ENCODE measurements at places on chromosomes 12 and 14.

DNA sequence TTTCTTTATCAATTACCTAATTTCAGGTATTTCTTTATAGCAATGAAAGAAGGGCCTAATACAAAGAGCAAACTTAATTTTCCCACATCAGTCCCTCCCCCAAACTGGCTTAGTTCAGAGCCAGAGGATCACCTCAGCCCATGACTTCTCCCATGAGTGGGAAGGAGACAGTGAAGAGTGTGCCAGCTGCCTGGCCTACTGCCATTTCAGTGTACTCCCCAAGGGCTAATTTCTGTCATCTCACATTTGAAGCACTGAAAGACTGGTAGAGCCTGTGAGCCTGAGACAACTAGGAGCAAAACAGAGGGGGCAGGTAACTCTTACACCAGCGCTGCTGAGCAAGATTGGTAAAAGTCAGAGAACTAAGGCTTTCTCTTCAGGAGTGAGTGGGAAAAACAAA lies 29.1 kb upstream of the ADAM20 start:
- no peak for DNase-seq

DNA sequence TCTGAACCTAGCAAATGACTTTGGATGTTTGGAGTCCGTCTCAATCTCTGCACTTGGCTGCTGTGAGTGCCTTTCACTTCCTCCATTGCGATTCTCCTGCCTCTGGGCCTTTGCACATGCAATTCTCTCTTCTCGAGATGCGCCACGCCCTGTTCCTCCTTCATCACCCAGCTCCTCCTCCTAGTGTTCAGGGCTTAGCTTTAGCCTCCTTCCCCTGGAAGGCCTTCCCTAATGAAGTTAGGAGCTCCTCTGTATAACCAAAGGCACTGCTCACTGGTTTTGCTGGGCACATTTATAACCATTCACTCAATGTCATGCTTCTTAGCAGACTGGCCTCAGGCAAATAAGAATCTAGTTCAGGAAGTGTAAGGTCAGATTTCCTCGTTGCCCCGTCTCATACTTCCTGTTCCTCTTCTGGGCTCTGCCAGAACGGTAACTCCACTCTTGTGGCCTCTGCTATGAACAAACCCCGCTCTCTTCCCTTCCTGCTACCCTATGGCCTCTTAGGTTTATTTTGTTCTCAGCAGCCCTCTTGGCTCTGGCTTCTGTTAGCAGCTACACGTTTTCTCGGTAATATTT lies 171.4 kb downstream of the CRADD start:
- peak; percentile 64 for DNase-seq

DNA sequence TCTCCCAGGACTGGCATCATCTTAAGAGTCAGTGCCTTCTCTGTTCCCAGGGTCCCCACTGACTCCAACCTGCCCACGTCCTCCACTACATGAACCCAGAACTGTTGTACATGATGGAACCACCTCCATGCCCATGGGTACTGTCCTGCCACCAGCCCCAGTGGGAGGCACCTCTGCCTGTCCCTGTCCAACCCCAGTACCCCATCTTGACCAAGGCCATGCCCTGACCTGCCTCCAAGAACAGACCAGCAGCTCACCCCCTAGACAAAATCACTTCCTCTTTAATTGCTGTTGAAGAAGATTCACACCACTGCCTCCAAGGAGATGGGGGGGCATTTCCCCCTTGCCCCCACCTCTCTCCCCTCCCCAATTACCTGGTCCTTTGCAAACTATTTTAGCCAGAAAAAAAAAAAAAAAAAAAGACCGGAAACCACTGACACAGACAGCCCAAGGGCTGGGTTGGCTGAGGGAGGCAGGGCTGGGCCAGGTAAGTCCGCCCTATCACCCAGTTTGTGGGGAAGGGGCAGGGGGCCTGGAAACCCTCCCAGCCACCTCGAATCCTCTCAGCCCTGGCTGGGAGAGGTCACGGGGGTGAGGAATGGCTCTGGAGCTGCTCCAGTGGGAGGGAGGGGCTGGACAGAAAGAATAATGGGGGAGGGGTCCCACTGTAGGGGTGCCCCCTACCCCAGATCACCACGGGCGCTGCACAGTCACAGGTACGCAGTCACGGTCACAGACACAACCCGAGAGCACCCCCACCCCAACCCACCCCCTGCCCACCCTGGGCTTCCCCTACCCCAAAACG lies 13.4 kb downstream of the AGAP2 start:
- no peak for DNase-seq

DNA sequence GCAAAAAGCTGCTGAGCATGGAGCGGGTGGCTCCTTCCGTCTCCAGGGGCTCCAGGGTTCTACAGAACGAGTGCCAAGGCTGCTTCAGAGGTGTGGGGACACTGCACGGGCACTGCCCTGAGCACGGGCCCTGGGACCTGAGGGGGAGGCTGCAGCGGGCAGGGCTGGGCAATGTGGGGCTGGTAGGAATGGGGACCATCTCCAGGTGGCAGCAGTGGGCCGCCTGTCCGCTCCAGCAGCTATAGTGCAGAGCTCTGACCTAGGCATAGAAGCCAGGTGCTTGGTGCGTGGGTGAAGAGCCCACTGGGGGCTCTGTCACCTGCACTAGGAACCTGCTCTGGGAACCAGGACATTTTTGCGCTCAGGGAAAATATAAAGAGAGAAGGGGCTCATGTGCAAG lies 22.3 kb downstream of the HDAC7 start:
- no peak for DNase-seq

DNA sequence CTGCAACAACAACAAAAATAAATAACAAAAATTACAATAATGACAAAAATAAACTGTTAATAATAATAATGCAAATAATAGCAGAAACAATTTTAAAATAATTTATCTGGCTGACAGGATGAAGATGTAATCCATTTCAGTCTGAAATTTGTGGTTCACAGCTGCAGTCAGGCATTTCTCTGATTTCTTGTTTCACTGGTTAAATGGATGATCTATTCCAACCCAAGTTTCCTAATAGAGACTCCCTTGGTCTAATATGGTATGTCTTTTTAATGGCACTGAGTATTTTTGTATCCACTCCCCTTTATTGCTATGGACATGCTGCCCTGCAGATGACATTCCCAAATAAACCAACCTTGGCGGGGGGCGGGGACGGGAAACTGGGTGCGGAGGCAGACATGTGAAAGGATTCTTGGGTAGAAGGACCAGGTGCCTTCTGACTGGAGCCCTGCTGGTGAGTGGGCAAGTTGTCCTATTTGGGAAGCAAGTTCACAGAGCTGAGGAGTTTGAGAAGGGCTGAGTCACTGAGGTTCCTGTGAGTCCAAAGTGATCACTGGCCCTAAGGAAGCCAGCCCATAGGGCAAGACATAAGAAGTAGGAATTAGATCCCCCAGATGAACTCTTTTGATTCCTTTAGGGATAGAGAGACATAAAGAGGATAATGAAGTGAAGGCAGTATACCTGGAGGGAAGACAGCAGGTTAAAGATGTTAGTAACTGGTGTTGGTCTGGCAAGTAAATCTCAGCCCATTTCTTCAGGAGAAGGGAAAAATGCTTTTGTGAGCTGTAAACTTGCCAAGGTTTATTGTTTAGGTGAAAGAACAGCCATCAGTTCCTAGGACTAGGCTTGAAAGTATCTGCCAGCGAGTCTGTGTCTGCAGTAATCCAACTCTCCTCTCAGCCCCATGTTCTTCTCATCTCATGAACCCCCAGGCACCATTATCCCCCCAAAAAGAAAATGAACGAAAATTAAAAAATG lies 14.5 kb downstream of the FOXG1 start:
- DNase-seq: no peak

GRCh38 chr12:44307506-44308168 lies 471.8 kb downstream of the TMEM117 start:
- peak; percentile 64 for DNase-seq

- DNase-seq: peak; percentile 61
Measured at GRCh38 chr14:32028599-32028998, 48.5 kb upstream of the ARHGAP5 start.

GRCh38 chr12:9870286-9870866 lies 1.2 kb upstream of the CLEC2B start:
- peak; percentile 34 for DNase-seq

- DNase-seq: no peak
Measured at GRCh38 chr14:90400904-90401561, 4.2 kb downstream of the CALM1 start.

DNA sequence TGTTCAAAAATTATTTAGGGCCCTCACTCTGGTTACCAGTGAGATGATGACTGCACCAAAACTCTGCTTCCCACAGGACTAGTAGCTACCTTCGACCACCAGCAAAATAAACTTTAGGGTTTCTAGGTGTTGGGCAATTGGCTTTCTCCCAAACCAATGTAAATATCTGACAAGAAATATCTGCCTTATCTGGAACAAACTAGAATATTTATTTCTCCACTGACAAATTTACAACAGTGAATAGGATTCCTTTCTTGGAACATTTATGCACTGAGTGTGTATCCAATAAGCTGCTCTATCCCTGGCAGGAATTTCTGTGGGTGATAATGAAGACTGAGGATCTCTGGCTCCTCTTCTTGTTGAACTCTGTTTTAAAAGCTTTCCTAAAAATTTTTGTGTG lies 148.6 kb downstream of the SLC6A15 start:
- no peak for DNase-seq

- DNase-seq: peak; percentile 62
Measured at GRCh38 chr14:67571275-67571990, 28.6 kb downstream of the PIGH start.

GRCh38 chr14:21518725-21519124 lies 7.4 kb downstream of the SALL2 start:
- DNase-seq: no peak

DNA sequence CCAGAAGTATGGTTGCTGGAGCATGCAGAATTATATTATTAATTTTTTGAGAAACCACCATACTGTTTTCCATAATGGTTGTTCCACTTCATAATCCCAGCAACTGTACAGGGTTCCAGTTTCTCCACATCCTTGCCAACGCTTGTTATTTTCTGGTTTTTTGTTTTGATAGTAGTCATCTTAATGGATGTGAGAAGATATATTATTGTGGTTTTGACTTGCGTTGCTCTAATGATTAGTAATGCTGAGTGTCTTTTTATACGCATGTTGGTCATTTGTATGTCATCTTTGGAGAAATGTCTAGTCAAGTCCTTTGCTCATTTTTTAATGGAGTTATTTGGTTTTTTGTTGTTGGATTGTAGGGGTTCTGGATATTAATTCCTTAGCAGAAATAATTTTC lies 58.1 kb downstream of the DAAM1 start:
- no peak for DNase-seq

GRCh38 chr12:130041983-130042812 lies 120.1 kb upstream of the FZD10 start:
- DNase-seq: no peak

GRCh38 chr12:69055706-69056105 lies 122.7 kb upstream of the CPM start:
- DNase-seq: no peak

DNA sequence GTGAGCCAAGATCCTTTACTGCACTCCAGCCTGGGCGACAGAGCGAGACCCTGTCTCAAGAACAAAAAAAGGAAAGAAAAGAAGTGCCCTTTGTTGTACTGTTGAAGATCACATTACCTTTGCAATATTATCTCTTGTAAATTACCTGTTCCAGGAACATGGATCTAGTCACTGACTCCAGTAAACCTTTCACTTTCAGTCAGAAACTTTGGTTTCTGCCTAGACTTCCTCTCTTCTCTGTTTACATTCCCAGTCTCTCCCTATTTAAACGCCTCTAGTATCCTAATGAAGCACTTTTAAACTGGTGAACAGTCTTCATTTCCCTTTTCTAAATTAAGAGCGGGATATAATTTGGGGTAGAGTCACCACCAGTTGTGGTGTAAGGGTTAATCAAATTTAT lies 12.8 kb downstream of the CHPT1 start:
- DNase-seq: no peak

GRCh38 chr12:130254461-130255276 lies 83.0 kb upstream of the PIWIL1 start:
- no peak for DNase-seq

DNA sequence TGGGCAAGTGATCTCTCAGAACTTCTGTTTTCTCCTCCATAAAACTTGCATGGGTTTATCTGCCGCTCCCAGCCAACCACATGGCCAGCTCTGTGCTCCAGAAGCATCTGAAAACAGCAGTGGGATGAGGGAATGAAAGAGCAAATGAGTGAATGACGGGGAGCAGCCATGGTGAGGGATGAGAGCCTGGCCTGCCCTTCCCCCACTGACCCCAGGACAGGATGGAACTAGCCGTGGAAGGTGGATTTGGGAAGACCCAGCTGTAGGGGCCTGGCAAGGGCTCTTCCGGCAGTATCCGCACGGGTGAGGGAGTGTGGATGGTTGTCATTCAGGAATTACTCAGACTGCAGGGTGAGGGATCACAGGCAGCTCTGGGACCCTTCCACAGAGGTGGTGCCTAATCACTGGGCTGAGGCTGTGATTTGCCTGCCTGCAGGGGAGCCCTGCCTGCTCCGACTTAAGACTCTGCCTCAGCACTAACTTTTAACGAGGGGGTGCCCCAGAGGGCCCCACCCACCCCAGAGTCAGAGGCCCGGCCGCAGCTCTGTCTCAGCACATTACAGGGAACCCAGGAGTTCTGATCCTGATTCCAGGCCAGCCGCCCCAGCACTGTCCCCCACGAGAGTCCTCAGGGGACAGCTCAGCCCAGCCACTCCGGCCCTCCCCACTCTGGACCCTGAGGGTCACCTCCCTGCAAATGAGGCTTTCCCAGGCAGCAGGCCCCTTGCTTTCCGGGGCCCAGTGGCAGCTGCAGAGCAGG lies 136.8 kb upstream of the C14orf180 start:
- no peak for DNase-seq

GRCh38 chr14:66495218-66496098 lies 9.3 kb downstream of the CCDC196 start:
- DNase-seq: peak; percentile 62

DNA sequence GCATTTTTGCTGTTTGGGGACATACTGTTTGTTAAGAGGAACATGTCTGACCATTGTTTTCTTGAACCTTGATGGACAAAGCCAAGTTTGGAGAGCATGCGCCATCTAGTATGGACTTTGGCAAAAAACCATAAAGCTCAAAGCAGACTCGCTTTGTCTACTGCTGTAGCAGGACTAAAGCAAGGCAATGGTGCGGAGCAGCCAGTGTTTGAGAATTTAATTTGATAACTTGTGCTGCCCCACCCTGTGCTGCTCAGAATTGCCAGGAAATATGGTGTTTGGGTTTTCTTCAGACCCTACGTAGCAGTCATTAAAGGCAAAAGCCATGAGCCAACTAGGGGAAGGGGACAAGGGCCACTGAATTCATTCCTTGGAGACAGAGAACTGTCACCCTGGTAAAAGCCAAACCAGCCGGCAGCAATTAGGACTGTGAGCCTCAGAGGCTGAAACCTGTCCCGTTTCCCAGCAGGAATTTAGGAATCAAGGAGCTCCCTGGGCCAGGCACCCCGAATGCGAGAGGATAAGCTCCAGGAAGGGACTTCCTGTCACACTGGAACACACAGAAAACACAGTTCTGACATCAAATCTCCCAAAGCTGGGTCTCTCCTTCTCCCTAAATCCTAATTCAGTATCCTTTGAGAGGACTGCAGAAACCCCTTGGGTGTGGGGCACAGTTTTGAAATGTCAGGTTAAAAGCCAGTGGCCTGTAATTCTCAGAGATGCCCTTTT lies 1.1 kb downstream of the AVIL start:
- DNase-seq: peak; percentile 43
